ENCODE measurements at places on chromosomes 7 and 10.

DNA sequence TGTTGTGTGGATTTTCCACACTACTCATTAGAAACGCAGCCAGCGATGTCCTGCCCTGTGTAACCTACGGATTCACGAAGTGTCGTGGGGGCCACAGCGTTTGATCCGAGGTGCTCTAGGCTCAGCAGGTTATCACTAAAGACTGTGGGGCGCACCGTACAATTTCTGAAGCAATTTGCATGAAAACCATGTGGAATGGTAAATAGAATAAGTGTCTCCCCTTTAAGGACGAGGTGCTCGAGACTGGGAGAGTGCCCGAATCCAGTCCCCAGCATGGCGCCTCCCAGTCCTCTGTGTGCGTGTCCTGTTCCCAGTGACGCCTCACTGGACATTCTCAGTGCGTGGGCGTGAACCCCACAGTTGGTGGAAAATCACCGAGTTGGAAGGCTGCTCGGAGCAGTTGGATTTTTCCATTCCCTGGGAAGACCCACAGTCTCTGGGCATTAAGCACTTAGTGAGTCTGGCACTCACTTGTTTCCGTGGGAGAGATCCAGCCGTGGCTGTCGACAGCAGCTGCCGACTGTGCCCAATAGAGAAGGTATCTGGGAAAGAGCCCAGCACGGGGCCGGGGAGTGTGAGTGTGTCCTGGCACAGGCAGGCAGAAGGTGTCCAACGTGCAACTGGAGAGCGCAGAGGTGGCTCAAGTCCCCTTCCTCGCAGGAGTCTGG is 37.0 kb downstream of the PFKP start:
- no peak for DNase-seq

- peak; percentile 31 for DNase-seq
Observed at GRCh38 chr10:792792-793100, 103.3 kb upstream of the DIP2C start.

- peak; percentile 33 for DNase-seq
Observed at GRCh38 chr7:20320322-20320721, 10.4 kb upstream of the ITGB8 start.

- DNase-seq = no peak
Observed at GRCh38 chr7:55983537-55983936, 19.2 kb downstream of the NIPSNAP2 start.
